Inflammatory macrophage treated with lipopolysaccharide for 1 hour (primary cell): ENCODE measurements at places on chromosomes 5 and 9.
A peak's percentile ranks its signal among the peaks of the same experiment; 100 is the strongest.

GRCh38 chr9:127138444-127138843 lies 16.0 kb upstream of the ANGPTL2 start:
- DNase-seq, result no peak

DNA sequence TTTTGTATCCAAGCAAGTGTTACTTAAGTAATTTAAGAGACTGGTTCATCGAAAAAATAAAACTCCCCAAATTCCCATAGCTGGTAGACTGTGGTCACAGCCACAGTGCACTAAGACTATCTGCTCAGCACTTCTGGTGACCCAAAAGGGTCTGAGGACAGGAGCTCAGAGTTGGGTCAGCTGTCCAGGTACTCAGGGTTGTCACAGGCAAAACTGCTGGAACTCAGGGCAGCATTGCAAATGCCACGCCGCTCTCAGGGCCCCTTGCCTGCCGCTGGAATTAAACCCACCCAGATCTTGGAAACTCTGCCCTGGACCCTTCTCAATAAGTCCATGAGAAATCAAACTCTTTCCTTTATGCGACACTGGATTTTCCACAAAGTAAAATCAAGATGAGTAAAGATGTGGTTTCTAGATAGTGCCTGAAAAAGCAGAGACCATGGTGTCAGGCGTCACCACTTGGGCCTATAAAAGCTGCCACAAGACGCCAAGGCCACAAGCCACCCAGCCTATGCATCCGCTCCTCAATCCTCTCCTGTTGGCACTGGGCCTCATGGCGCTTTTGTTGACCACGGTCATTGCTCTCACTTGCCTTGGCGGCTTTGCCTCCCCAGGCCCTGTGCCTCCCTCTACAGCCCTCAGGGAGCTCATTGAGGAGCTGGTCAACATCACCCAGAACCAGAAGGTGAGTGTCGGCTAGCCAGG lies at the start of gene IL13:
Gene IL13 (plus strand): TSS at position 498 of the 705 bp plus-strand sequence. CDS start 14 bp downstream, at position 512.
- DNase-seq, result no peak

DNA sequence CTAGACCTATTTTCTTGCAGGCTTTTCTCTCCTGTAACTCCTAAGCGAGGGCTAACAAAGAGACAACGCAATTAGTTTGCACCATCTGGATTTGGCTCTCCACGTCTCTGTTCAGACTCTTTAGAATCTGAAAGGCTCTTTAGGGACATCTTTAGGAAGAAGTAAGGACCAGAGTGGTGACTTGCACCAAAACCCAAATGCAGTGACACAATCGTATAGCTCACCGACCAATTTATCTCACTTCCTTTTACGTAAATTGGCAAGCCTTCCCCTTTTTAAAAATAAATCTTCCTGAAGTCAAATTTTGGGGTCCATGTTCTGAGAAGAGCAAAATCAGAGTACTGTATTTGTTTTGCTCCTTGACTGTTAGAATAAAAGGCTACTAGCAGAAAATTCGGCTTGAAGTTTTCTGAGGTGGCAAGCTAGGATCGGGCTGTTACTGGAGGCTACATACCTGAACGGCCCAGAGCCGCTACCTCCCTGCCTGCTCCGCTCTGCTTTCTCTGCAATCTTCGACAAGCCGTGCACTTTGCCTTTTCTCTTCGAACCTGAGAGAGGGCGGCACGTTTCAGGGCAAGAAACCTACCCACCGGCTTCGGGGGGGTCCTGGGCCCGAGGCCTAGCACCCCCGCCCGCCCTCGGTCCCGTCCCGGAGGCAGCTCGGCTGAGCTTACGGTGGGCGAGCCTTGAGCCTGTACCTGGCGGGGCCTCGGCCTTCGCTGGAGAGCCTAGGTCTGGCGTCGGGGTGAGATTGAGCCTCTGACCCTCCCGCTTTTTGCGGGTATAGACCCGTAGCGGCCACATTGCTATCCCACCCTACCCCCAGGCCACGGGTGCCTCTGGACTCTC lies 537 bp downstream of the MEIKIN start:
- DNase-seq, result peak; percentile 60

DNA sequence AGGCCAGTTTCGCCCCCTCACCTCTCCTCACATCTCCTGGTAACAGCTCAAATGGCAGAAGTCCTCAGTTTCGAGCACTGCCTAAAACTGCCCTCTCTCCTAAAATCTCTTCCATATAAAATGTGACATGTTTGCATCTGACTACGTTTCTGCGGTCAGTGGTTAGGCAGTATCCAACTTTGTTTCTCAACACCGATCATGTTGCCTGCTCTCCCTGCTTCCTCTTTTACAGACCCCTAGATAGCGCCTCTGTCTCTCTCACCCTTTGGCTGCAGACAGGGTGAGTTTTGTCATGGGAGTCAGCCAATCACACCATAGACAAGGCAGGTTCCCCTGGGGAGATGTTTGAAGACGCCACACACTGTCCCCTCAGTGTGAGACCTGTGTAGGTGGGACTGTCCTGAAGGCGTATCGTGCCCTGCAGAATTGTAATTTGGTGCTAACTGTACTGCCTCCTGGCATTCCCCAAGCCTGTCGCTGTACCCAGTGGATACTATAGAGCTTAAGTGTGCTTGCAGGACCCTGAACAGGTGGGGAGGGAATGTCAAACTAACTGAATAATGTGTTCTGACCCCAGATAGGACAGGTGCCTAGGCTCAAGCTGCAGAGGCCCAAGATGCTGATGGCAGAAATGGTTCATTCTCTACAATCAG lies 1.1 kb downstream of the HEXB start:
- DNase-seq, result peak; percentile 68

- DNase-seq, result no peak
These were observed 22.5 kb upstream of the OR2S2 start for GRCh38 chr9:35980289-35981011.

DNA sequence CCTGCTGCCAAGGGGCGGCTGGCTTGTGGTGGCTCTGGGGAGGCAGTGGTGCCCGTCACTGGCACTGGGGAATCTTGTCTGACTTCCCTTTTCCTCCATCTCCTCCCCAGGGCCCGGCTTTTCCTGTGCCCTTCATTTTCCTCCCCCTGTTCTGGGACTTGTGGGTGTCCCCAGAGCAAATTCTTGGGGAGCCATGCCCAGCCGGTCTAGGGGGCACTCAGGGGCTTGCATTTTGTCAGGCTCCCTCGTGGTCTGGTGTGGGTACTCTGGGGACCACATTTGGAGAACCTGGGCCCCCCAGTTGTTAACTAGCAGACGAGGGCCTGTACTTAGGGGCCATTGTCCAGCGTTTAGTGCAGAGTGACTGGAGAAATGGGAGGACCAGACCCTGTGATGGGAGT lies 105.2 kb upstream of the IER5L start:
- no peak for DNase-seq

- DNase-seq, result no peak
These were observed 290.1 kb upstream of the CDH9 start for GRCh38 chr5:27328480-27328879.

DNA sequence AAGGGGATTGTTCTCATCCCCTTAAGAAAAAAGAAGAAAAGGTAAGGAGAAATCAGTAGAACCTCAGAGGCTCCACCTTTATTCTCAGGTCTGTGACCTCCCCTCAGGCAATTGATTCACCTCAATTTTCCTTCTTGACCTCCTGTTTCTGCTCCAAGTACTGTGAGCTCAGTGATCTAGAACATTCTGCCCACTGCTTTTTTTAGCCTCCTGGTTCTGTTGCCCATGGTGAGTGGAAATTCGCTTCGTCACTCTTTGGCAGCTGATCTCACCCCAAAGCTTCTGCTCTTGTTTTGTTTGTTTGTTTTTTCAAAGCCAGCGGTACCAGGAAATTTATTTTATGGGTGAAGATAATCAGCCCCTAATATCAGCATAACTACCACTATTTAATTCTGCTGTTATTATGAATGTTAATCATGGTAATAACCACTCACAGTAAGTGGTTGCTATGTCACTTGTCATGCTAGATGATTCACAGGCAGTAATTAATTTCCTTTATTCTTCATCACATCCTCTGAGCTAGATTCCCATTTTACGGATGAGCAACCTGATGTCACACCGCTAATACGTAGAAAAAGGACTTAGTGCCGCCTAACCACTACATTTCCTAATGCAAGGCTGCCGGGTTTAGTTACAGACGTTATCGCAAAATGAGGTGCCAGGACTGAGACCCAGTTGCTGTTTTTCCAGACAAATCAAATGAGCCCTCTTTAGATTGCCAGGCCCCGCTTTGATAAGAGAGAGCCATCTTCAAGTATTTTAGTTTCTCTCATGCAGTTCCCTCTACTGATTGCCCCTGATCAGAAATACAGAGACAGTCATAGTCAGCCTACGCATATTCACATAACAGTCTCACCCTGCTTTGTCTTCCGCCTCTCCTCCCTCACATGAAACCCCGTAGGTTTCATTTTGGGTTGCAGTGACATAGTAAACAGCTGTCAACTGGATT lies 78.2 kb downstream of the CYFIP2 start:
- no peak for DNase-seq

DNA sequence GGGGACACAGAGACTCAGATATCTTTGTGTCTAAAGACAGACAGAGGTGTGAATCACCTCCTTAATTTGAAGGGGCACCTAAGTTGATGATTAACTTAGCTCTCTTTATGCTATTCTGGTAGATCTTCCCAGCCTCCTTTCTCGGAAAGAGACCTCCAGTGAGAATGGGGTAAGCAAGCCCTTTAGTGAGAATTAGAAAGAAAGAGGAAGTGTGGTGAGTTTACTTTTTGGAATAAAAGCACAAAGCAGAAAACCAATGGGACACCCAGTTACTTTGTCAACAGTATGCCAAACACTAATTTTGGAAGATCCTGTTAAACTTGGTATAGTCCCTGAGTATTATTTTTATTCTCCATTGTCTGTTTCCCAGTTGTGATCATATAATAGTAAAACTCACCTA lies 302.8 kb upstream of the RASA1 start:
- DNase-seq, result no peak

GRCh38 chr5:145585443-145586148 lies 249.5 kb downstream of the PRELID2 start:
- DNase-seq, result no peak

DNA sequence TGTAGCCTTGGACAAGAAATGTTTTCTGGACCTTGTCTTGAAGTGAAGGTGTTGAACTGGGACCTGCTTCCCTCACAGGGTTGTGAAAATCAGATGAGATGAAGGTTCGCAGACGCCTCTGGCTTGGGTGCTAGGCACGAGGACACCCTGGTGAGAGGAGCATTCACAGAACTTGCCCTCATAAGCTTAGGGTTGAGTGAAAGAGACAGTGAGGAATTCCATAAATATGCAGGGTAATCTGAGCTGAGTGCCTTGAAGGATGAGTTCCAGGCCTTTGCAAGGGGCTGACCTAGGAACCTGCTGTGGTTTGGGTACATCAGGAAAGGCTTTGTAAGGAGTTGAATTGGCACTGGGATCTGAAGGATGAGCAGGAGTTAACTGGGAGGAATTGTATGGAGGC lies 75.7 kb upstream of the SAP30L start:
- no peak for DNase-seq

GRCh38 chr9:22373636-22374035 lies 73.0 kb upstream of the DMRTA1 start:
- DNase-seq, result no peak

- DNase-seq, result no peak
These were observed 17.0 kb downstream of the PRRT1B start for GRCh38 chr9:131562032-131562959.
